ENCODE measurements at places on chromosomes 11 and 22. TPM values are rescaled to one million over a fixed set of nuclear protein-coding genes. Genes with fewer than 3 reads are reported as not detected.
A peak's percentile ranks its signal among the peaks of the same experiment; 100 is the strongest.

ASRGL1 gene
- total RNA-seq: 0.49 TPM

DNA sequence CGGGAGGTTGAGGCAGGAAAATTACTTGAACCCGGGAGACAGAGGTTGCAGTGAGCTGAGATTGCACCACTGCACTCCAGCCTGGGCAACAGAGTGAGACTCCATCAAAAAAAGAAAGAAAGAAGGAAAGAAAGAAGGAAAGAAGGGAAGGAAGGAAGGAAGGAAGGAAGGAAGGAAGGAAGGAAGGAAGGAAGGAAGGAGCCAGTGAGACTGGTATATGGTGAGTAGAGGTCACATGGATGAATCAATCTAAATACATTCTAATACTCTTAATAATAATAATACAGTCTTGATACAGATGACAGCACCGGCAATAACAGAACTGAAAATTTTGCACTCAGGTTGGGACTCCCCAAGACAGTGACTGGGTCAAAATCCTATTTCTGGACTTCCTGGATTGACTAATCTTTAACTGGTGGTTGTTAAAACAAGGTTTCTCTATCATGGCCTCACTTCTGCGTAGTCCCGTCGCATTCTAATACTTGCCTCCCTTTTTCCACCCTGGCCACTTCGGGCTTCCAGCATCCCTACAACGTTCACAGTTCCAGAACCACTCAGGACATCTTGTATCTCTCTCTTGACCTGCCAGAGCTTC is 53.5 kb upstream of the EIF3M start:
- no peak for DNase-seq

- peak; percentile 78 for DNase-seq
Observed at GRCh38 chr11:117986981-117987574, 884 bp downstream of the IL10RA start.

DNA sequence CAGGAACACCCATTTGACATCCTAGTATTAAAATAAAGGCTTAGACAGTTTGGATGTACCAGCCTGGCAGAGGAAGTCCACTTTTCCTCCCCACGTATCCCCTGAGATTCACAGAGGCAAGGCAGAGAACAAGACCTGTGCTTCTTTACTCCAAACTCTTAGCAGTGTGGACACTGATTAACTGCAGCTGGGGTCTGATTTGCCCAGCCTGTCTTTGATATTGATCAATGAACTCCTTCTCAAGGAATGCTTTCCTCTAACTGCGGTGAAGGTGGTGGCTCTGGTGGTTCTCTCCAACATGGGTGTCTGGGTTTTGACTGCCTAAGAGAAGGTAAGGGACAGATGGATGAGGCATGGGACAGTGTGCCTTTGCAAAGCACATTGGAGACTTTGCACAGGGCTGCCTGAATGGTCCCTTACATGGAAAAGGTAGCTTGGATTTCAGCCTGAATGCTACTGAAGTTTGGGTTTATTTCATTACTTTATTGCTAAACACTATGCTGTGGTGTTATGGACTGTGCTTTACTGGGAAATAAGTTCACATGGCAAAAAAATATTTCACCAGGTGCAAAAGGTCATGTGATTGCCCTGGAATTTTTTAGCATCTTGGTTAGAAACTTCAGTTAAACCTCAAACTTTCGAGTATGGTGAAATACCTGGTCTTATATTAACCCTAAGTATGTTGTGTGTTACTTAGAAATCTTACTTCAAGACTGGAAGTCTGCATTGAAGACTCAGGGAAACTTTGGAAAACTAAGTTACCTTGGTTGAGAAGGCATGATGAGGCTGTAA is 1.8 kb downstream of the GAS2 start:
- DNase-seq: no peak

All from B cell (primary cell).